ENCODE measurements at places on chromosomes 4 and X.

GRCh38 chr4:7108046-7108625, 40.3 kb upstream of the GRPEL1 start:
- no peak for DNase-seq

GRCh38 chr4:130336585-130337217, 1240.7 kb downstream of the C4orf33 start:
- DNase-seq = no peak

- peak; percentile 8 for DNase-seq
These were observed 1.8 kb downstream of the TBC1D1 start for GRCh38 chr4:37892641-37893040.

DNA sequence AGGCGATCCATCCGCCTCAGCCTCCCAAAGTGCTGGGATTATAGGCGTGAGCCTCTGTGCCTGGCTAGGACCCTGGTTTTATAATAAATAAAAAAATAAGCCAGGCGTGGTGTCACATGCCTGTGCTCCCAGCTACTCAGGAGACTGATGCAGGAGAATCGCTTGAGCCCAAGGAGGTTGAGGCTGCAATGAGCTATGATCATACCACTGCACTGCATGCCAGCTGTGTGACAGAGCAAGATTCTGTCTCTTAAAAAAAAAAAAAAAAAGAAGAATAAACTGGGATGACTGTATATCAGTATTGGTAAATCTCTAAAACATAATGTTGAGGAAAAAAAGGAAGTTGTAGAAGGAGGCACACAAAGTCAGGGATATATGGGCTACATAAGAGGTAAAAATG, 45.7 kb upstream of the SLC34A2 start:
- DNase-seq = no peak

DNA sequence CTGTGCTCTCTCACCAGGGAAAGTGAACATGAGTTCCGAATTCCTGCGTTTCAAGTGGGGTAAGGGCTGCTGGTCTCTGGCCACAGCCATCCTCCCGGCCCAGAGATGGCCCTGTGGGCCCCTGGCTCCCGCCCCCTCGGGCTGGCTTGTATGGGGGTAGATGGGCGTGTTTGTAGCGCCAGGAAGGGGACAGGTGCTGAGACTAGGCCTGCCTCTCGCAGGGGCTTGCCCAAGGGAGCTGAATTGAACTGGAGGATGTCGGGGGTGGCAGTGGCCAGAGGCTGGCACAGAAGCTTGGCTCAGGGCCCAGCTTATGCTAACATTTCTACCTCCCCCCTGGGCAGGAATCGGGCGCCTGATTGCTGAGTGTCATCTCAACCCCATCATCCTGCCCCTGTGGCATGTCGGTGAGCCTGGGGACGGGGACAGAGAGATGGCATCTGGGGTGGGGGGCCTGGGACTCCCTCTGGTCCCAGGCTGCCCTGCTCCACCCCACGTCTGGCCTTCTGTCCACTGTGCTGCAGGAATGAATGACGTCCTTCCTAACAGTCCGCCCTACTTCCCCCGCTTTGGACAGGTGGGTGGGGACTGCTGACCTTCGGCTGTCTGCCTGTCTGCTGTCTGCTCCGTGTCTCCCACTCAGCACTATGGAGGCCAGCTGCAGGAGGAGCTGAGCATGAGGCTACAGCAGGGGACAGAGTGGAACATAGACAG, 8.5 kb downstream of the TAFAZZIN start:
- DNase-seq = no peak

DNA sequence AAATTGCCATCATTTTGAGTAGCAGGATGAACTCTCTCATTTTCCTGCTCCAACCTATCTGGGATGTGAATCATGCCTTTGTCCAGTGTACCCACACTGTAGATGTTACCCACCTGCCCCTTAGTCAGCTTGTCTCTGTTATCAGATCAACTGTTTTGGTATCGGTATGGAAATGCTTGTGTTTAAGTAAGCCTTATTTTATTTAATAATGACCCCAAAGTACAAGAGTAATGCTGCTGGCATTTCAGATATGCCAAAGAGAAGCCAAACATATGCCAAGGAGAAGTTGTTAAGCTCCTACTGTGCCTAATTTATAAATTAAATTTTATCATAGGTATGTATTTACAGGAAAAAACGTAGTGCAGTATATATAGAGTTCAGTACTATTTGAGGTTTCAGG, 18.6 kb upstream of the RAP1GDS1 start:
- no peak for DNase-seq

DNA sequence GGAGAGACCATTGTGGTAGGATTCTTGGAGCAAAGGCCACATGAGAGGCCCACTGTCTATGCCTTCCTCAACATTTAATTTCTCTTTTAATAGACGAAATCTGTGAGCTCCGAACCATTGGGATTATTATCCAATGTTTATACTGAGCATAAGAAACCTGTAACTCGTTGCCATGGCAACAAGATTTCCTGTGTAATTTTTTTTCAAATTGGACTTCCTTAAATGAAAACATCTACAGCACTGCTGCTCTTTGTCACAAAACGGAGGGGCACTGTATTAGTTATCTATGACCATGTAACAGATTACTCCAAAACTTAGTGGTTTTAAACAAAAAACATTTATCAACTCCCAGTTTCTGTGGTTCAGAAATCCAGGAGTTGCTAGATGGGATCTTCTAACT, 38.7 kb downstream of the PPP1R2C start:
- DNase-seq = no peak

DNA sequence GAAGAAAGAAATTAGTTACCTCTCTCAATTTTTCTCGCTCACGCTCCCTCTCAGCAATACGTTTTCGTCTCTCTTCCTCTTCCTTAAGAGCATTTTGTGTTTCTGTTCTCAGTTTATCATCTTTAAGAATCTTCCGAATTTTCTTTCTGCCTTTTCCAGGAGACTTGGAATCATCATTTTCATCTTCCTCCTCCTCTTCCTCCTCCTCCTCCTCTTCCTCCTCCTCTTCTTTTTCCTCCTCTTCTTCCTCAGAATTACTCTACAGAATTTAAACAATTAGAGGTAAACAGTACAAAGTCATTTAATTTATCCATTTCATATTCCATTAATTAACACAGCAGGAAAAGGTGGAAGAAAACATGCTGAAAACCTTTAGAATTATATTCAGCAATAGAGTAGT, 133.9 kb downstream of the ATRX start:
- DNase-seq = no peak

GRCh38 chr4:27836523-27836922, 975.9 kb downstream of the STIM2 start:
- no peak for DNase-seq

- no peak for DNase-seq
These were observed 101.9 kb downstream of the SMIM20 start for GRCh38 chr4:26015906-26016305.

- DNase-seq = no peak
These were observed 529.4 kb upstream of the AMOT start for GRCh38 chrX:113370006-113370405.

DNA sequence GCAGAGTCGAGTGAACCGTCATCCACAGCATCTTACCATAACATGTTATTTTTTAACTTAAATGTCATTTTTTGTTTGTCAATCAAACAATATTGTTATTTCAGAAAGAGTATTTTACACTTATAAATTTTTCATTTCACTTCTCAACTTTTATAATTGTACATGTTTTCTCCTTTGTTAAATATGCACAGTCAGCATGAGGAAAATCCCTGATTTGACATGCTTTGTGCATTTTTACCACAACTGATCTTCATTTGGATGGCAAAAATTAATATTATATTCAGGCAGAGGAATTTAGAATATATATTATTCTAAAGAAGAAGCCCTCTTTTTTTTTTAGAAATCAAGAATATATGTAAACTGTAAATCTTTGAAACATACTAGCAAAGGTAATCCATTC, 958.0 kb upstream of the PCDH7 start:
- DNase-seq = no peak

DNA sequence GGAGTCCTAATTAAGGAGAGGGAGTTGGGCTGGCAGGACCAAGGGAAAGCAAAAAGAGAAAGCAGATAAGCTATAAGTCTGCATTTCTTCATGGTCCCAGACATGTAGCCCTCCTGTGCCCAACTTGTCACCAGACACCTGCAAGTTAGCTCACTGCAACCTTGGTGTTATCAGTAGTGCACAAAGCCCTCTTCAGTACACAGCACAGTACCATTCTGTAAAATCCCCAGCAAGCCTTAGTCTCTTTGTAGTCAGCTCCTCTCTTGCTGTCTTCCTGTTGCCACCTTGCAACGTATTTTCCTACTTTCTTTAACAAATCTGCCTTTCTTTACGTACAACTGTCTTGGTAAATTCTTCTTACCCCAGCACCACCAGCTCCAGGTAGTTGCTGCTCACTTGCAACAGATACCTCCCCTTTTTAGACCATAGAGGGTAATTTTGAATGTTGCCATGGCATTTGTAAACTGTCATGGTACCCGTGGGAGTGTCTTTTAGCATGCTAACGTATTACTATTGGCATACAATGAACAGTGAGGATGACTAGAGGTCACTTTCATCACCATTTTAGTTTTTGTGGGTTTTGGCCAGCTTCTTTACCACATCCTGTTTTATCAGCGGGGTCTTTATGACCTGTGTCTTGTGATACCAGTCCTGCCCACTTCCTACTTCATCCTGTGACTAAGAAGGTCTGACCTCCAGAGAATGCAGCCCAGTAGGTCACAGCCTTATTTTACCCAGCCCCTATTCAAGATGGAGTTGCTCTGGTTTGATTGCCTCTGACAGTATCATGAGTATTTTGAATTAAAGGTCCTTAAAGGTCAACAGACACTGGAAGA, 28.3 kb upstream of the AP1S2 start:
- DNase-seq = no peak

DNA sequence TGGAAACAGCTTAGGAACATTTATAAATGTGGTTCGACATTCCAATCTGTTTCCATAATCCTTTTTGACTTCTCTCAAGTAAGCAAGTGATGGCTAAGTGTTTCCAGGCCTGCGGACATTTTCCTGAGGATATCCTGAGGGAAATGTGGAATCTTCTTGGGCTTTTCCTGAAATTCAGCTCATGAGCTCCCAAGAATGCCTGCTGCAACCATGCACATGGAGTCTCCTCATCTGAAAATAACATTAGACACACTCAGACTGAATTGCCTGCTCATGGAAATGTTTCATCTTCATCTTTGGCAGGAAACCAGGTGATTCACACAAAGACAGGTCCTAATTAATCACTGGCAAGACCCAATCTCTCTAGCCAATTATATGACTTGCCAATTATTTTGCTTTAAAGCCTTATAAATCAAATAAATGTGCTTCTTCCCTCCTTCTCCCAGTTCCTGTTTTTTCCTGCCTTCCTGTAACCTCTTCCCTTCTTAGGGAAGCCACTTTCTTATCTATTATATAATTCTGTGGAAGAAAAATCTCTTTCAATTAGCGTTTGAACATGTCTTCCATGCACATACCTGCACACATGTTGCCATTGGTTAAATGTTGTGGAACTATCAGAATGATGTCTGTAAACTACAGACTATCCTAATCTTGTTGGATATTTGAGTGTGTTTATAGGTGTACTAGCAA, 104.6 kb upstream of the MXRA5 start:
- no peak for DNase-seq

- no peak for DNase-seq
These were observed 121.0 kb upstream of the STOX2 start for GRCh38 chr4:183783991-183784553.

DNA sequence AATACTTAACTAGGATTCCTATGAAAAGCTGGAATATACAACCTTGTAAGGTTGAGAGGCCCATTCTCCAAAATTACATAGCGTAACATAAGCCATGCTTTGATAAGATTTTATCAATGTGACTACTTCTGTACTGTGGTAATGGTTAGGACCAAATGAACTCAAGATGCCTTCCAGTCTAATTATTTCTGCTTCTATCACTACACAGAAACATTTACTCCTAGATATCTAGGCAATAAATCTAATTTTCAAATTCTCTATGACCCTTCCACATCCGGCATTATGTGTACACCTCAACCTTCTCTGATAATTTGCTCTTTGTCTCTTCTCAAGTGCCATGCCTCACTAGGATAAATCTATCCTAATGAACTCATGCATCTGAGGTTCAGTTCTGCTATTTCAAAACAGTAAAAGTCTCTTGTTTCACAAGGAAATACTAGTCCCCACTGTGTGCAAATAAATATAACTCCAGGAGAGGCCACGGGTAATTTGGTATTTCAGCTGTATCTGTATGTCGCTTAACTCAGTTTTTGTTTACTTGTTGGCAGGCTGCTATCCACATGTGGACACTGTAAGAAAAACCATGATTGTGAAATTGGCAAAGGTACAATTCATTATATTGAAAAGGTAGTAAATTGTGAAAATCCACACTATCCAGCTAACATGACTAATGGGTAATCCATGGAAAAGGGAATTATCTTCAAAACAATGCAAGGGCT, 93.3 kb downstream of the PRDM5 start:
- no peak for DNase-seq

DNA sequence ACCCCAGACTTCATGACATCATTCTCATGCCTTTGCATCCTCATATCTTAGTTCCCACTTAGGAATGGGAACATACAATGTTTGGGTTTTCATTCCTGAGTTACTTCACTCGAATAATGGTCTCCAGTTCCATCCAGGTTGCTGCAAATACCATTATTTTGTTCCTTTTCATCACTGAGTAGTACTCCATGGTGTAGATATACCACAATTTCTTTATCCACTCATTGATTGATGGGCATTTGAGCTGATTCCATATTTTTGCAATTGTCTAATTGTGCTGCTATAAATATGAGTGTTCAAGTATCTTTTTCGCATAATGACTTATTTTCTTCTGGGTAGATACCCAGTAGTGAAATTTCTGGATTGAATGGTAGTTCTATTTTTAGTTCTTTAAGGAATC, 1026.8 kb downstream of the STPG2 start:
- no peak for DNase-seq

DNA sequence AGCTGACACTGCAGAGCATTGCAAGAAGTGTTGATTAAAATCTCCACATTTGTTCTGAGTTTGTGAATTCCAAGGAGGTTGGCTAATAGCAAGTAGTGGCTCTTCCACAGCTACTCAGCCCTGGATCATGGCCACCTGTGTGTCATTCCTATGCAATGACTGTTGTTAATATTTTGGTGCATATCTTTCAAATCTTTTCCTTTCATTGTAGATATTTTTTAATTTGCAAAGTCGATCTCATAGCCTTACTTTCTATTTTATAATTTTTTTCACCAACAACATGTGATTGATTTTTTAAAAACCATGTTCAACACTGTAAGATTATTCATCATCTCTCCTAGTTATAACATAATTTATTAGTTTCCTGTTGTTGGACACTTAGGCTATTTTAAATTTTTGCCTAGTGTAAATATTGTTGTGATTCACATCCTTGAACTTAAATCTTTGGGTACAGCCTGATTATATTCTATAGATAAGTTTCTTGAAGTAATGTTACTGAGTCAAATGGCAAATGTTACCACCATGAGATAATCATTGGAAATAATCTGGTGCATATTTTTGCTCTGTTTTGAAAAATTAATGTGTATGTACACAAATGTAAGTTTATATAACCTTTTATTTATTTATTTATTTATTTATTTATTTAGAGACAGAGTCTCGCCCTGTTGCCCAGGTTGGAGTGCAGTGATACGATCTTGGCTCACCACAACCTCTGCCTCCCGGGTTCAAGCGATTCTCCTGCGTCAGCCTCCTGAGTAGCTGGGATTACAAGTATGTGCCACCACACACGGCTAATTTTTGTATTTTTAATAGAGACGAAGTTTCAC, 17.1 kb upstream of the ARHGAP10 start:
- no peak for DNase-seq

Measured in activated CD8-positive, alpha-beta memory T cell treated with anti-CD3 and anti-CD28 coated beads for 48 hours (primary cell).